Ecto neural progenitor cell (in vitro differentiated cells): ENCODE measurements at places on chromosomes 12 and 14.

DNA sequence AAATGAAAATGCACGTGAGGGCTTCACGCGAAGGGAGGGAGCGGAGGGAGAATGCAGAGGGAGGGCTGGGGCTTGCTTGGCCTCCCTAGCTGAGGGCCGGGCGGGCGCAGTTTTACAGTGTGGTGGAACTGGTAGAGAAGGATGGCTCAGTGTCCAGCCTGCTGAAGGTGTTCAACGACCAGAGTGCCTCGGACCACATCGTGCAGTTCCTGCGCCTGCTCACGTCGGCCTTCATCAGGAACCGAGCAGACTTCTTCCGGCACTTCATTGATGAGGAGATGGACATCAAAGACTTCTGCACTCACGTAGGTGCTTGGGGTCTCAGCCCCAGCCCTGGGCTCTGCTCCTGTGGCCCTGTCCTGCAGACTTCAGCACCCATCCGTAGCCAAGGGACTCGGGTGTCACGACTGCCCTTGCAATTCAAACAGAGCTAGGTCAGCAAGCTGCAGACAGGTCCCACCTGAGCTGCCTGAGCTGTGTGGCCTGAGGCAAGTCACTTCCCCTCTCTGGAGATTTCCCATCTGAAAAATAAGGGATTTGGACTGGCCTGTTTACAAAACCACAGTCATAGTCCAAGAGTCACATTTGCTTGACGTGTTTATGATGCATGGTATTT, 18.4 kb downstream of the OTUB2 start:
- no peak for DNase-seq

GRCh38 chr12:46358791-46359666, 13.5 kb downstream of the SLC38A2 start:
- no peak for DNase-seq

- peak; percentile 90 for DNase-seq
Observed at GRCh38 chr12:52870361-52871290, 21.8 kb upstream of the KRT78 start.

DNA sequence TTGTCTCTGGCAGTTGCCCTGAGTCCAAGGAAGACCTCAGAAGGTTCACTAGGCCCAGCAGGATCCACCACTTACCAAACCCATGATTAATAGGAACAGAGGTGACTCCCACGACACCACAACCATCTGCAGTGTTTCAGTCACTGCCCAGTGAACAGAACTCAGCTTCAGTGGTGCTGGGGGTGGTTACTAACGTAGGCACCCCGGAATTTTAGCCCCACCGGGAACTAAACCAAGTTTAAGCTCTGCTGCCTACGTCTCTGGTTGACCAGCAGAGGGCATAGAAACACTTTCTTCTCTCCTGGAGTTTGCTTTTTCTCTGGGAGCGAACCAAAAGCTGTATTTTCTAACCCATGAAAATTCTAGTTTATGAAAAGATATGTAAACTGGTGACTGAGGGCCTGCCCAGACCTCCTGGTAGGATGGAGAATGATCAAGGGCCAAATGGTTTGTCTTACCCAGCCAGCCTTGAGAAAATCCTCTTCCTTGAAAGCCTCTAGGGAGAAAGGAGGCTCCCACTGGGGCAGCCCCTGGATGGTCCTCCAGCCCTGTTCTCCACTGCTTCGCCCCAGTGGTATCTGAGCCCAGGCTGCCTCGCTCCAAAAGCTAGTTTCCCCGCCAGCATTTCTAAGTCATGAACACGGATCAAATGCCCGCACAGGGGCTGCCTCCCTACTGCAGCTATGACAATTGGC, 379.8 kb downstream of the DPF3 start:
- no peak for DNase-seq

- no peak for DNase-seq
Observed at GRCh38 chr12:129588142-129588541, 315.7 kb downstream of the TMEM132D start.
